ENCODE measurements at places on chromosomes 7 and 10. TPM values are rescaled to one million over a fixed set of nuclear protein-coding genes. Genes with fewer than 3 reads are reported as not detected.

PYROXD2 gene
- 6.9 TPM for total RNA-seq

MGAM2 gene
- total RNA-seq, result 0.15 TPM

- DNase-seq, result no peak
These were observed 16.3 kb upstream of the STN1 start for GRCh38 chr10:103934308-103934707.

- DNase-seq, result no peak
These were observed 17.6 kb upstream of the TNPO3 start for GRCh38 chr7:129072479-129073011.

DNA sequence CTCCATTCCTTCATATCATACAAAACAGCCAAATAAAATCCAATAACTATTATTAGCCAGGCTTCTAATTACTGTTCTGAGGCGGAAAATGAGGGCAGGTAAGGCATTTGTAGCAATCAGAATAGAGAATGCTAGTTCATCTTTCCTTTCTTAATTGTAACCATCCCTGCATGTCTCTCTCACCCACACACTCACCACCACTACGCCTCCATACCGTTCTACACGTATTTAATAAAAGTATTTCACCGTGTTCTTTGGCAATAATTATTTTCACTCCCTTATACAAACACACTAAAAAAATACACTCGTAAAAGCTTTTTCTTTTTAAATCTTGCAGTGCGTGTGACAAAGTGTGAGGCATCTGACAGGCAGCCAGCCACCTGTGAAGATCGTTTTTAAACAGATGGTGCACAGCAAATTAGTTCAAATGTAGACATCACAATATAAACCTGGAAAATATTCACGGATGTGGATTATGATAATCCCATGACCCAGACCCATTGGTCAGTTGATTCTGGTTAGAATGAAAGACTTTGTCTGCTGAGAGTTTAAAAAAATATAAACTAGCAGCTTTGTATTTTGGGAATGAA is 653.6 kb downstream of the REEP3 start:
- DNase-seq, result no peak

- DNase-seq, result no peak
These were observed 17.6 kb downstream of the SRI start for GRCh38 chr7:88202278-88202677.

All from right cardiac atrium (tissue), 5 donors.